ENCODE measurements at places on chromosomes 5 and 9.

- DNase-seq, result no peak
Observed at GRCh38 chr5:138833080-138833479, 42.1 kb downstream of the LRRTM2 start.

DNA sequence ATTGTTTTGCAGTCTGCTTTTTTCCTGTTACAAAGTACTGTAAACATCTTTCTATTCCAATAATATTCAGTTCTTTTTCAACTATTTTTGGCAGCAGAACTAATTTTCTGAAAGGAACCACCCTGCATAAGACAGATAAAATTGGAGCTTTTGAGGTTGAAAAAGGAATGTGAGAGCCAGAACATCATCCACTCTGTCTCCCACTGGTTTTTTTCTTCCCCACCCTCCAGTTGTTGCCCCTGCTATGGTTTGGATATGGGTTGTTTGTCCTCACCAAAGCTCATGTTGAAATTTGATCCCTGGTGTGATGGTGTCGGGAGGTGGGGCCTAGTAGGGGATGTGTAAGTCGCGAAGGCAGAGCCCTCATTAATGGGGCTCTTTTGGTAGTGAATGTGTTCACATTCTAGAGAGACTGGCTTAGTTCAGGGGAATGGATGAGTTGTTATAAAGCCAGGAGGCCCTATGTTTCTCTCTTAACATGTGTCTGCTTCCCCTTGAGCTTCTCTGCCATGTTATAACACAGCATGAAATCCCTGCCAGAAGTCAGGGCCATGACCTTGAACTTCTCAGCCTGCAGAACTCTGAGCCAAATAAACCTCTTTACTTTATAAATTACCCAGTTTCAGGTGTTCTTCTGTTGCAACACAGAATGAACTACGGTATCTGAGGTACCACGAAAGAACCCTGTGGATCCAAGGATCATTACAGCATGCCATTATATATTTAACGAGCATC lies 34.8 kb upstream of the MAST4 start:
- DNase-seq, result no peak

GRCh38 chr5:138875552-138875875 lies 379 bp upstream of the LRRTM2 start:
- no peak for DNase-seq

- DNase-seq, result no peak
Observed at GRCh38 chr5:159083548-159084452, 15.9 kb downstream of the EBF1 start.

DNA sequence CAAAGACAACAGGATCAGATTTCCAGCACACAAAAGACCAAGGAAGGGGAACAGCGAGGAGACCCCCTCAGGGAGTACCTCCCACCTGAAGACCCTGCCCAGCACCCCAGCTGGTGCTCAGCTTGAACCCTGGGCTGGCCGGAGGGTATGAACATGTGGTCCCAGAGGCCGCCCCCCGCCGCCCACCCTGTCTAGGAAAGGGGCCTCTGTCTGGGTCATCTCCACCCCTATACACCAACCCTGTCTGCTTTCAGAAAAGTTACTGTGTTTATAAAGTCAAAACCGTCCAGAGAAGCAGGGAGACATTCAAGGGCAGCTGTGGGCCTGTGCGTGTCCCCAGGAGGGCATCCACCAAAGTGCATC lies 72.2 kb downstream of the ADAMTS2 start:
- no peak for DNase-seq

- no peak for DNase-seq
Observed at GRCh38 chr9:38026021-38026809, 42.8 kb downstream of the SHB start.

- DNase-seq, result no peak
Observed at GRCh38 chr9:78865737-78866136, 568.8 kb downstream of the PSAT1 start.

DNA sequence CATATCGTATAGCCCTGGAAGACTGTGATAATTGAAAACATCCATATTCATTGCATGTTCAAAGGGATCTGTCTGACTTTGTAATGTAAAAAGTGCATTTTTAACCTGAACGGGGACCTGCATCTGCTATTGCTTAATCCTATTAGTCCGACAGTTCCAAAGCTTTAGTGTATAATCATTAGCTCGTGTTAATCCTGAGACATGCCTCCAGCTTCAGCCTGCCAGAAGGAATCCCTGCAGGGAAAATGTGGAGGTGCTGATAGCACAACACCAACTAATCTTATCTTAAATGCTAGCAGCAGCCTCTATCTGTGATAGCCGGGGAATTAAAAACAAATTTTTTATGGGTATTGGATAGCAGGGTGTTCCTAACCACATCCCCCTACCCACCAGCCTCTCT lies 495.2 kb downstream of the TLE4 start:
- DNase-seq, result no peak
